Umbilical cord (tissue), 2 donors: ENCODE measurements at places on chromosomes 1 and 21. TPM values are rescaled to one million over a fixed set of nuclear protein-coding genes. Genes with fewer than 3 reads are reported as not detected.

DNA sequence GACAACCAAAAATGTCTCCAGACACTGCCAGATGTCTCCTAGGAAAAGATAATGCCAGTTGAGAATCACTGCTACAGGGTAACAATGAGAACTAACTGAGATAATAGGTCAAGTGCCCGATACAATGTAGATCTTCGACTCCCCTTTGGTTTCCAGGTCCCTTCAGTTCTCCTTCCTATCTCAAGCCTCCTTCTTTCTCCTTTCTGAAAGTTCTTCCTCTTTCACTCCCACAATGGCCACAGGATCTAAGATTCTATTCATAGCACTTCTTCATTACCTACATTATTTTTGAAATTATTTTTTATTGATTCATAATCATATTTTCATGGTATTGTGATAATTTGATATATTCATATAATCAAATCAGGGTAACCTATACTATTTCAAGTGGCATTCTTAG is 6.3 kb downstream of the PFDN2 start:
- no peak for DNase-seq

DNA sequence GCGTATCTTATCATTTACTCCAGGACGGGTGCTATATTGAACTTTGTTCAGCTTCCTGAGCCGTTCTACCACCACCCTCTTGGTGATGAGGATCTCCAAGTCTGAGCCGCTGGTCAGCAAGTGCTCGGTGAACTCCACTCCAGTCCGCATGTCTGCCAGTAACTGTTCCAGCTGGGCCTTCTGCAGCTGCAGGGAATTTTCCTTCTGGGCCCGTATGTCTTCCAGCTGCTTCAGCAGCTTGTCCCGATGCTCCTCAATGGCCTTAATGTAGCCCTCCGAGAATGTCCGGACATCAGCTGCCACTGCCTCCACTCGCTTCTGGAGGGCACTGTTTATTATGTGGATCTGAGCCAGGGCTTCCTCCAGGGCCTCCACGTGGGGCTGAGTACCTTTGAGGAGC is 3.4 kb downstream of the TRIM45 start:
- no peak for DNase-seq

- DNase-seq, result peak; percentile 56
These were observed 14.0 kb downstream of the RHBG start for GRCh38 chr1:156383023-156383422.

DNA sequence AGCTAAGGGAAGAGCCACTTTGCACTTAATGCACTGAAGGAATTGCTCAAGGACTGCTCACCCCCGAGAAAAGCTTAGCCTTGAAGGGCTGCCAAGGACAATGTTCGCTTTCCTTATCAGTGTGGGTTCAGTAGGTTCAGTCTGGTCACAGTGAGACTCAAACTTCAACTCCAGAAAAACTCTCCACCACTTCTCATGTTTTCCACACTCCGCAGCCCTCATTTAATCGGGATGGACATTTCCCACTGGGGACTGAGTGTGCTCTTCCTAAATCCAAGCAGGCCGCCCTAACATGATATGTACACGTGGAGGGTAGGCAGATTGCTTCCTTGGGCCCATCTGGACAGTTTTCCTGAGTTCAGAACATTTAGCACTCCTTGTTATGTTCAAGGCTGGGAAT is 19.5 kb downstream of the SUSD4 start:
- DNase-seq, result peak; percentile 45

DNA sequence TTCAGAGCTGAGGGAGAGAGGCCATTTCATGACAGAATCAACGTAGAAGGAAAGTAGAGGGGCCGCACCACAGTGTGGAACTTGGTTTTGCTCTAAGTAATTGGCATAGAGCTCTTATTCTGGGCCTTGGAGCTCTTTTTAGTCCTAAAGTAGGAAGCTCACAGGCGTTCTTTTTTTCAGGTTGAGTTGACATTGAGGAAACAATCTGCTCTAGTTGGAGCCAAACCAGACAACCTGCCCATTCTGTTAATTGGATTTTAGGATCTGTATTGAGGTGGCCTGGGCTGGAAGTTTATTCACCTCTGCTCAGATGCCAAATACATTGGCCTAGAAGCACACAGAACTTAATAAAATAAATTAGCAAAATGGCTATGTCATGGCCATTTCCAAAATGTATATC is 1093.9 kb downstream of the ADGRL2 start:
- DNase-seq, result no peak

DNA sequence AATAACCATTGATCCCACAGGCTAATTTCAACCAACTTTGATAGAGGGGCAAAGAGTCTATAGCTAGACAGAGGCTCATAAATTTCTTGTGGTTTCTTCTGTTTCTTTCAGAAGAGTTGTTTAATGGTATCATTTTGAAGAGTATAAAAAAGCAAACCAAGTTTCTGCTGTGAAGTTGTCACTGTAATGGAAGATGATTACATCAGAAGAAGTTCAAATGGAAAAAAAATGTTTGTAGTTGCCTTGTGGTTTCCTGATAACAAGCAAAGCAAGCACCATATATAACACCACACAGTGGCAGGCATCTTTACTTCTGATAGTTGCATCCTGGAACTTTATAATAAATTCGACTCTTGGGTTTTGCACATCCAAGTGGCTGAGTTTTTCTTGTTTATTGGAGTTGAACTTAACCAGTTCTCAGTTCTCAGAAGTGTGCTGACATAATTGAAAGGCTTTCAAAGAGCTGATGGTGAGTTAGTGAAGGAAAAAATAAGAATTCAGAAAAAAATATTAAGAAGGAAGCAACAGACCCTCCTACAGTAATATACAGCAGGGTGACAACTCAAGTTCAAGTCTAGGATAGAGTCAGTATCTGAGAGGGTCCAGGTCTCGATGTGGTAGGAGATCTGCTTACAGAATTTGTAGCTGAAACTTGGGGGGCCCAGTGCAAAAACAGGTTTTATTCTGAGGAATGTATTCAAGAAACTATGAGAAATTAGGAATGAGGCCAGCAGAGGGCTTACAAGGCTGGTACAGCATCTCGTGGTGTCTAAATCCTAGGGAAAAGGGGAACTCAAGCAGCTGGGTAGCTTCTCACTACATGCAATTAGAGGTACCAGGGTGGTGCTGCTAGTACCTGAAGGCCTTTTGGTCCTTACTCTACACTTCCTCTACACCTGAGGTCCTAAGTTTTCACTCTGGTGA is 123.5 kb downstream of the CRB1 start:
- no peak for DNase-seq

- no peak for DNase-seq
These were observed 16.8 kb downstream of the CXADR start for GRCh38 chr21:17529648-17530047.

GRCh38 chr1:164466001-164466421 is 93.0 kb upstream of the PBX1 start:
- DNase-seq, result no peak

DNA sequence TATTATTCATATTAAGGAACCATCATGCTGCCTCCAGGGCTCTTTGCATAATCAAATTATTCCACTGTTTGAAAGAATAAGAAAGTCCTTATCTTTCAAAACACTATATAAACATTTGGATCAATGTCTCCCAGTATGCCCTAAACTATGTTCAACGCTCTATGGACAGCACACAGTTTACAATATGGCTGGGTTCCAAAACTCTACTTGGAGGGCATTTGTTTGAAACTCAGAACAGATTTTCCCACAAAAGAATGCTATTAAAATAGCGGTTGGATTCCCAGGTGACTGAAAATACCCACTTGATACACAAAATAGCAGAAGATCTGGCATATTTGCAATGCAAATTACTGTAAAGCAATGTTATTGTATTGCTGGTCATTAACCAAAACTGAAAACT is 3.2 kb downstream of the HAO2 start:
- no peak for DNase-seq

- DNase-seq, result no peak
These were observed 238.3 kb downstream of the OMA1 start for GRCh38 chr1:58308206-58308605.

DNA sequence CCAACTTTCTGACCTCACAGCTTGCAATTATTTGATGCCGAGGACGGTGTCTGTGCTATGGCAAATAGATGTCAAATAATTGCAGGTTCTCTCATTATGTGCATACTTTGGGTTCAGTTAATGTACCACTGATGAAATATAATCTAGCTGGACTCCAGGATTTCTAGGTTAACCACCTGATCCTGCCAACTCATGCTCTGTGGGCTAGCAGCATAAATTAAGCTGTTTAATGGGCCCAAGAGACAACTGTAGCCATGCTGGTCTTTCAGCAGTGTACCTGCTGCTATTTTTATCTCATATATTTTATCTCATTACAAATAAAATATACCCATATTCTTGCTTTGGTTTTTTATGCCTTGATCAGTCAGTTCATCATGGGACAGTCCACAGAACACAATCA is 43.3 kb upstream of the HP1BP3 start:
- DNase-seq, result no peak

DNA sequence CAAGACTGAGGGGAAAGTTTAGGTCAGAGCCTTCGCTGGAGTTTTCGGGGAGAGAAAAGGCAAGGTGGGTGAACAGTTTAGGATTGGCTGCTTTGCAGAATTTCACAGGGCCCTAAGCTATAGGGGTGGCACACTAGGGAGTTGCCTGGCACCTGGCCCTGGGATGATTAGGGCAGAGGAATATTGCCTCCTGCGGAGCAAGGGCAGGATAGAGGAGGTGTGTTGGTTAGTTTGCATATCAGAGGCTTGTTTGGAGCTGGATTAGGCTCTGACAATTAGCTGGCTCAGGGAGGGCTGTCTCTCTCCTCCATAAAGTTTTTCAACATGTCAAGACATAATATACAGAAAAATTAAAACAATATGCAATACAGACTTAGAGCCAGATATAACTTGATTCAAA is 436.4 kb downstream of the DISC1 start:
- DNase-seq, result no peak

GRCh38 chr1:66553846-66554245 is 19.9 kb downstream of the SGIP1 start:
- DNase-seq, result no peak

DNA sequence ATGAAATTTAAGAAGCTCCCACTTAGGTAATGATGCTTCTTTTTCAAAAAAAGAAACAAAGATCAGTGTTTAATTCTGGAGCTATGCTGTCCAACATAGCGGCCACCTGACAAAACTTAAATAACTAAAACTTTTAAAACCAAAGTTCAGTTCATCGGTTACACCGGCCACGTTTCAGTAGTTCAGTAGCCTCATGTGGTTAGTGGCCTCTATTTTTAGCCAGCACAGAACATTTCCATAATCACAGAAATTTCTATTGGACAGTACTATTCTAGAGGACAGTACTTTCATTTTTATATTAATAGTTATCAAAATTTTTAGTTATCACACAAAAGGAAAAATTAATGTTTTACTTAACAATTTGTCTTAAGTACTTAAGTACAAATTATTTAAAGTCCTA is 141.0 kb downstream of the USP25 start:
- DNase-seq, result no peak

GRCh38 chr1:160373696-160374095 is 6.8 kb downstream of the NHLH1 start:
- DNase-seq, result no peak

DNA sequence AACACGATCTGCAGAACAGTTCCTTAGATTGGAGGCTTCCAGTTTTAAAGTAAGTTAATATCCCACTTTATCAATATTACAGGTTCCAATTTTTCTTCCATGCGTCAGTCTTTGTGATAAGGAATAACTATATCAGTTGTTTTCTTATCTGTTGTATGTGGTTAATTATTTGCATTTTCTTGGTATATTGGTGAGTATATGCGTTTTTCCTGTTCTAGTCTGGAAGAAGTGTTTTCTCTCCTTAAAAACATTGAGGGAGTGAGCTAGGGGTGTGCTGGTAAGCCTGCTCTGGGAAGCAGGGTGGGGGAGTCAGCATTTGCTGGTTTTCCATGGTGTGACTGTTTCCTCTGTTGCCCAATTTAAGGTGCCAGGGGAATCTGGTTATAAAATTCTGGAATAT is 50.2 kb upstream of the KIF1B start:
- no peak for DNase-seq

GRCh38 chr1:55153031-55153430 is 62.1 kb downstream of the USP24 start:
- no peak for DNase-seq

GRCh38 chr1:64956733-64957441 is 9.5 kb downstream of the JAK1 start:
- peak; percentile 13 for DNase-seq

DNA sequence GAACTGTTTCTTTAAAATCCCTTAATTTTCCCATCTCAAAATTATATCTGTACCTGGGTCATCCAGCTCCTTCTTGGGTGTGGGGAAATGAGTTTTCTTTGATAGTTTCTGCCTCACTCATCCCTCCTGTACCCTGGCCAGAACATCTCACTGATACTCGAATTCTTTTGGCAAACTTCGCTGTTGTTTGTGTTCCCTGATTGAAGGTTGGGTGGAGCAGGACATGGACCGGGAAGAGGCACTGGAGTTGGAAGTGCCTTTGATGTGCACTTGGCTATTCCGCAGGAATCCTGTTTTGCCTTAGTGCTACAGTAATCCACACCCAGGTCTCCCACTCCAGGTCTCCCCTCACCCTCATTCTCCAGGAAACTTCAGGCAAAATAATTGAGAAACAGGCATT is 11.2 kb downstream of the MINDY1 start:
- DNase-seq, result no peak

UBE2U gene
- not detected for total RNA-seq

DIO1 gene
- total RNA-seq, result not detected

ROR1 gene
- total RNA-seq, result 22.4 TPM

SHISAL2A gene
- 2.2 TPM for total RNA-seq

A3GALT2 gene
- not detected for total RNA-seq

PADI4 gene
- not detected for total RNA-seq

CYP4A11 gene
- 2.2 TPM for total RNA-seq

RAP1GAP gene
- 2.2 TPM for total RNA-seq

MFSD2A gene
- total RNA-seq, result 9.1 TPM

HOOK1 gene
- 6.3 TPM for total RNA-seq

APOBEC4 gene
- 4.6 TPM for total RNA-seq

PAPPA2 gene
- total RNA-seq, result 2.4 TPM

ARHGEF16 gene
- not detected for total RNA-seq
